COR-L47 (cell line): ENCODE measurements at places on chromosomes 13 and 19.

DNA sequence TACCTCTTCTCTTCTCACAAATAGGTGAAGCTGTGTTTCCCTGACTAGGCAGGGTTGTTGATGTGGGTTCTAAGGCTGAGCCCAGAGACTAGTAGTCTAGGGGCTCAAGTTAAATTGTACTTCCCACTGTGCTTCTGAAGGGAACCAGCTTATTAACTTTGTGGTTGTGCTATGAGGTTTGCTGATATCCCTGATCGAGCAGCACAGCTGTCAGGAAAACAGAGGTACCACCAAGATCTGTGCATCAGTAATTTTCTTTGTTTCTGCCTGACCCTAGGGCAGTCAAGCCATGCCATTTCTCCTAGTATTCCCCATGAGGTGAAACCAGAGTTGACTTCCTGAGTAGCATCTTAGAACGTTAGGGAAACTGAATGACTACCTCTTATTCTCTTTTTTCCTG is 853.8 kb upstream of the MIR17HG start:
- DNase-seq, result no peak

DNA sequence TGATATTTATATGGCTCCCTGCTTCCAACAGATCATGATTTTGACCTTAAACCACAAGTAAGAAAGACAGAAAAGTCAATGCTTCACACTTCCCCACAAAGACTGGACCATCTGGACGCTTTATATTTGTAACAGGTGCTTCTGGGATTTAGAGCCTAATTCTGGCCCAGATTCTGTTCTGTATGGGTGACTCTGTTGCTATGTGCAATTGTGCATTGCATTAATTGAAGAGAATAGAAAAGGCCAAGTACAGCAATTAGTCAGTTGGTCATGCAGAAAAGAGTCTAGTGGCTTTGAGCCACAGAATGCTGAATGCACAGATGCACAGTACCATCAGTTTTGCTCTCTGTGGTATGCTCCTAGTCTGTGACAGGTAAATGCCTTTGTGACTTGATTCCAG is 657.4 kb upstream of the ATXN8OS start:
- DNase-seq, result no peak

GRCh38 chr13:72500851-72501250 is 226.6 kb downstream of the MZT1 start:
- no peak for DNase-seq

GRCh38 chr13:52104624-52105023 is 24.2 kb downstream of the NEK5 start:
- DNase-seq, result no peak

DNA sequence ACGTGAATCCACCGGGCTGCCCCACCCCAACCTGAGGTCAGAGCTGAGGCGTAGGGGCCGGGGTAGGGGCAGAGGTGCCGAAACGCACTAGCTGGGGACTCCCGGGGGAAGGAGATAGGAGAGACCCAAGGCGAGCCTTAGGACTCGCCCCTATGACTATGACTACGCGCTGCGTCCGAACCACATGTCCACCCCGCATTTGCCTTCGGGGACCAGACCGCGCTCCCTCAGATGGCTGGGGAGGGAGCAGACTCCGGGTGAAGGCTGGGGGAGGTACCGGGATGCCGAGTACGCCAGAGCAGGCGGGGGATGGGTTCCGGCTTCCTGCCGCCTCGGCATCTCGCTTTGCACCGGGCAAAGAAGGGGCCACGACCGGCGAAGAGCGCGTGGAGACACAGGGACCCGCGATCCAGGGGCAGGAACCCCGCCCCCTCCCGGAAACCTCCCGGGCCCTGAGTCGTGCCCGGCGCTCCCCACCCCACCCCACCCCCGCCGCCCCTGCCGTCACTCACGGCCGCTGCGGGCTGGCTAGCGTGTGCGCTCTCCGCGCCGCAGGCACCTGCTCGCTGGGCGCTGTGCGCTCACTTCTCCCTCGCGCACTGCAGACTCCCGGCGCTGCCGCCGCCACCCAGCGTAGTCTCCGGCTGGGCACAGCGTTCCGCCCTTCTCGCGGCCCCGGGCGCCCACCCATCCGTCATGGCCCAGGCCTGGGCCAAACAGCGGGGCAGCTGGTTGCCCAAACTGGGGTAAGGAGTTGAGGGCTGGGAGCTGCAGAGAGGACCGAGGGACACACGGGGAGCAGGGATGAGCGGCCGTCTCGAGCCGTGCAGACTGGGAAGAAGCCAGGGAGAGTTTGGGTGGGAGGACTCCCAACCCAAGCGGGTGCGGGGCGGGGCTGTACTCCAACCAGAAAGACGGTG is 622 bp upstream of the VSTM2B start:
- DNase-seq, result no peak

DNA sequence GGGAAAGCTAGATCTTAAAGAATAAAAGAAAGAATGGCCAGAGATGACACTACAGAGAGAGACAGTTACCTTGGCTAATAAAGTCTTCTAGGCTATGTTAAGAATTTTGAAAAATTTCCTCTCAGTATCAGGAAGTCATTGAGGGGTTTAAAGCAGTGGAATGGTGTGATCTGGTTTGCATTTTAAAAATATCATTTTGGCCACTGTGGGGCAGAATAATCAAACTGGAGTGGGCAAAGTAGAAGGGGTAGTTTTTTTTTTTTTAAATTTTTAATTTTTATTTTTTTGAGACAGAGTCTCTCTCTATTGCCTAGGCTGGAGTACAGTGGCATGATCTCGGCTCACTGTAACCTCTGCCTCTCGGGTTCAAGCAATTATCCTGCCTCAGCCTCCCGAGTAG is 4.4 kb upstream of the CNMD start:
- no peak for DNase-seq

DNA sequence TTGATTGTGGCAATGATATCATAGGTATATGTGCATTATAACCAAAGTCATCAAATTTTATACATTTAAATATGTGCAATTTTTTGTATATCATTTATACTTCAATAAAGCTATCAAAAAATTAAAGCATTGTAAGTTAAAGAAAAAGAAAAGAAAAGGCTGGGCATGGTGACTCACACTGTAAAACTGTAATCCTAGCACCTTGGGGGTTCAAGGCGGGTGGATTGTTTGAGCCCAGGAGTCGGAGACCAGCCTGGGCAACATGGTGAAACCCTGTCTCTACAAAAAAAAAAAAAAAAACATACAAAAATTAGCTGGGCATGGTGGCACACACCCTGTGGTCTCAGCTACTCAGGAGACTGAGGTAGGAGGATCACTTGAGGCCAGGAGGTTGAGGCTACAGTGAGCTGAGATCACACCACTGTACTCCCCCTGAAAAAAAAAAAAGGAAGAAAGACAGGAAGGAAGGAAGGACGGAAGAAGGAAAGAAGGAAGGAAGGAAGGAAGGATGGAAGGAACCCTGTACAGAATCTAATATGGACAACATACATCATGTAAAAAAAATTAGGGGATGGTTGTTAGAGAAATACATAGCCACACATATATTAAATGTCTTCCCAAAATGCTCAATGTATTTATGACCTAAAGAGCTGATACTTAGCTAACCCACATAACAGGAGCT is 21.7 kb upstream of the SLC25A30 start:
- DNase-seq, result no peak

DNA sequence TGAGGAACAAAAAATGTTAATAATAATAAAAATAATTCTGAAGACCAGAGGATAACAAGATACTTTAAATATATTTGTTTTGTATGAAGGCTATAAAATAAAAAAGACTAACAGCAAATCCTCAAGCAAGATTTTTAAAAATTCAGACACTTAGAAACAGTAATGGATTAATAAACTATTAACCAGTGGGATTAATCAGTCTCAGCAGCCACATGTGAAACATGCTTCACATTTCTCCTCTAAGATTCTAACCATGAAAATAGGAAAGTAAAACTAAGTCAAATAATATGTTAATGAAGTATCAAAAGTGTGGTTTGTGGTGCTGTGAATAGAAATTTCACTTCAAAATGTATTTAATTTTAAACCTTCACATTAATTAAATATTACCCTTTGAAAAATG is 57.4 kb downstream of the KCNRG start:
- no peak for DNase-seq

- no peak for DNase-seq
These were observed 11.9 kb downstream of the ZNF787 start for GRCh38 chr19:56109226-56109625.

DNA sequence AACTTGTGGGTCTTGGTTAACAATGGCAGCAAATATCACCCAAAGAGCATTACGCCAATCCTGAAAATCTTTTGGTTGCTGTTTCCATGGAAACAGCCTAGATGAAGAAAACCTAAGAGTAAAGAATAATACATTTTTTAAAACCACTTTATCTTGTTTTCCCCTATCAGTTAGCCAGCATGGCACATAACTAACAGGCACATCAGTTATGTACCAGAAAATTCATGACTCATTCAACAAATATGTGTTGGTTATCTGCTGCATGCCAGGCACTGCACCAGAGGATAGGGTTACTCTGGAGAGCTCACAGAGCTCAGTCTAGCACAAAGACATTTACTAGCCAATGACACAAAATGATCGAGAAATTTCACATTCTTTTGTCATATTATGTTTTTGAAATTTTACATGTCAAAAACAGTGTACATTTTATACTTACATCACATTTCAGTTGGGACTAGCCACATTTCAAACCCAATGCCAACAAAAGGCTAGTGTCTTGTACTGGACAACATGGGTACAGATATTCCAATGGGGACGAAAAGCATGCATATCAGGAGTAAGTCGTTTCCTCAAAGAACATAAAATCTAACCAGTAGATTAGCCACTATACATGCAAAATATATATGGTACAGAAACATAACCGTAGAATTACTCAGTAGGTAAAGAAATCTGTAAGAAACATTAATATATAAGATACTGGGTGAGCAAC is 20.3 kb downstream of the LNX2 start:
- DNase-seq, result no peak

GRCh38 chr13:99151516-99151915 is 49.1 kb upstream of the UBAC2 start:
- DNase-seq, result no peak

DNA sequence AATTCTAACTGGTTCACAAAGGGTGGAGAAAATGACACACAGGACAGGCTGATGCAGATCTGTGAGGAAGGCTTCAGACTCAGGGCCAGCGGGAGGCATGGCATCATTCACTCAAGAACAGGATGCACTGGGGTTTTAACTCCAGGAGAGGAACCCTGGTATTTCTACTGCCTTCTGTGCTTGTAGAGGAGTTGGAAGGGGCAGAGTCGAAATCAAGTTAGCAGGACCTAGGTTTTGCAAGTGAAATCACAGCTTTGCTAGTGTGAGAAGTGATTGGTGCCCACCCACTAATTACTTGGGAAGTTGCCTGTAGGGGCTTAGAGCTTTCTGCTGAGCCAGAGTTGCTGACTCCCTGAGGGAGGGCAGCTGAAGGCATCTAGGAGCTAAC is 92.7 kb downstream of the AKAP11 start:
- no peak for DNase-seq

DNA sequence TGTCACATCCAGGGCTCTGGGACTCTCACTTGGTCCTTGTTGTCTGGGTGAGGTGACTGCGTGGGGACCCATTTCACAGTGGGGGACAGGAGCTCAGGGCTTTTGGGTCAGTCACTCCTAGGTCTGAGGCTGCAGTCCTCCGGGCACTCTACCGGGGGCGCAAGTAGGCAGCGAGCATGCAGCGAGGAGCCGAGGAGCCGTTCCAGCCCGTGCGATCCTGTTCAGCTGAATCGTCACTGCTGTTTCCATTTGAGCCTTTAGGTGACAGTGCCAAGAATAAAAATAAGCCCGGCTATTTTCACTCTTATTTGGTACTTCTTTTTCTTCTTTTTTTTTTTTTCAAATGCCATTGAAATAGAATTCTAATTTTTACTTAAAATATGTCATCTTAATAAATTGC is 126.5 kb downstream of the ZNF536 start:
- no peak for DNase-seq

GRCh38 chr13:113103646-113104045 is 1.9 kb upstream of the F7 start:
- no peak for DNase-seq

GRCh38 chr13:27151798-27152599 is 19.6 kb downstream of the USP12 start:
- no peak for DNase-seq

DNA sequence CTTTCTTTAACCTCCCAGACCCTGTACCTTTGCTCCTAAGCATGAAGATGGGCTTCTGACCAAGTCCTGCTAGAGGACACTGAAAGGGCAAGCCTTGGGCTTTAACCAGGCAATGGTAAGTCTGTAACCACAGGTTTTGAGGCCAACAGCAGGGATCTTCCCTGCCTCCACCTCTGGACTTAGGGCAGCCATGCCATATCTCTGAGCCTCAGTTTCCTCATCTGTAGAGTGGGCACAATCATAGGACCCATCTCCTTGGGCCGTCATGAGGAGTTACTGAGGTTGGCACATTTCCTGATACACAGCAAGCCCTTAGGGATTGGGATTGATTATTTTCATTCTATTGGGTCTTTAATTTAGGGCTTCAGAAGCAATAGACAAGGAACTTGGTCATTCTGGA is 14.7 kb downstream of the KLK1 start:
- DNase-seq, result no peak

DNA sequence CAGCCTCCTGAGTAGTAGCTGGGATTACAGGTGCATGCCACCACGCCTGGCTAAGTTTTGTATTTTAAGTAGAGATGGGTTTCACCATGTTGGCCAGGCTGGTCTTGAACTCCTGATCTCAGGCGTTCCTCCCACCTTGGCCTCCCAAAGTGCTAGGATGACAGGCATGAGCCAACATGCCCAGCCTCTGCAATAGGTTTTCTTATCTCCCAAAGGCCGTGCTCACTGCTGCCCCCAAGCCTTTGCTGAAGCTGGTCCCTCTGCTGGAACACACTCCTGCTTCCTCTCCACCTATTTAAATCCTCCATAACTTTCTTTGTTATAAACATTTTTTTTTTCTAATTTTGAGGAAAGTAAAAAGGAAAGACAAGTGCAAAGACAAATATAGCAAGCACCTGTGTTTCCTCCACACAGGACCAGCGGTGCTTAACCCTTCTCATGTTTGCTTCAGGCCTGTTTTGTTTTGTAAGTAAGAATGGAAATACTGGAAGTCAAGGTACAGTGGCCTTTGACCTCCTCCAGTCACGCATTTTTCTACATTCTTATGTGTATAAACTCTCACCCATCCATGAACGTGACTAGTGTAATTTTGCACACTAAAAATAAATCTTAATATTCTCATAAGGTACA is 14.5 kb upstream of the TNFAIP8L1 start:
- no peak for DNase-seq

DNA sequence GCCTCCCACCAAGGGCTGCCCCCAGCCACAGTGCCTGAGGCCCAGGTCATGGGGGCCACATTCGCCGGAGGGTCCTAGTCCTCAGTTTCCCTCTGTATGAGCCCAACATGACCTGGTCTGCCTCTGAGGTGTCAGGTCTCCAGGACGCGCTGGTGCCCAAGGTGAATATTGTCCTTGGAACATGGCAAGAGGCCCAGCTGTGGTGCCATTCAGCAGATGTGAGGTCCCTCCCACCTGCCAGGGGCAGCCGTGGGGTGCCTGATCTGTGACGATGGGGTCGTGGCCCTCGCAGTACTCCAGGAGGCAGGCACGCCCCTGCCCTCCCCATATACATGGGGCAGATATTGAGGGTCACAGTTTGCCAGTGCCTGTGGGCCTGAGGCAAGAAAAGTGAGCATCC is 151.9 kb downstream of the KDM4B start:
- no peak for DNase-seq
